HS-5 (cell line): ENCODE measurements at places on chromosomes 4 and X.

GRCh38 chr4:6180841-6181631 is 19.3 kb downstream of the JAKMIP1 start:
- DNase-seq, result no peak

- DNase-seq, result no peak
Measured at GRCh38 chrX:134933911-134934310, 56.9 kb upstream of the SMIM10 start.

DNA sequence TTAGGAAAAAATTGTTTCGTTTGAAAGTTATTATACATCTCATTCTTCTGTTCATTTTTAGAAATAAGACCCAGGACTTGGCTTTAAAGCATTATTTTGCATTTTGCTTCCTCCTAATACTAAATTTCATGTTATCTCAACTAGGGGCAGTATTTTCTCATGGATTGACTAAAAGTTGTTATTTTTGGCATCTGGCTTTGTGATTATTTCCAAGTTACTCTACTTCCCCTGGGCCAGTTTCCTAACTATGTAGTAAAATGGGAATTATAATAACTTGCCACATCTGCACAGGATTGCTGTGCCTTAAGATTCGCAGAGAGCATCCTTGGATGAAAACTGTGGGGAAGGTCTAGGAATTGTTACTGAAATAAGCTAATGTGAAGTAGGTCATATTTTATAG is 3.0 kb downstream of the RBPJ start:
- no peak for DNase-seq

DNA sequence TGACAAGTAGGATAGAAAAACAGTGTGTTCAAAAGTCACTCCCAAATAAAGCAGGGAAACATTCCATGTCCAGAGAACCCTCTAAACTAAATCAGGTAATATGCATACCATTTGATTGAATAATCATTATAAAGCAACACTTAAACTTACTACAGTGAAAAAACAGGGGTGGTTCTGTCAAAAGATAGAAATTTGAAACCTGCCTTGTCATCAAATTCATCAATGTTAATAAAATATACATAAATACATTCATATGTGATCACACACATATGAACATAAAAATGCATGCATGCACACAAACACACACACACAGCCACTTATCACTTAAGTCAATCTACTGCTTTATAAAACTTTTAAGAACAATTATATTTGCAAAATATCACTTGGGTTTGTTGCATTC is 485.8 kb upstream of the TECRL start:
- no peak for DNase-seq

GRCh38 chr4:108762559-108763225 is at the start of gene ETNPPL:
ETNPPL (minus strand) TSS chr4:108763053; CDS start chr4:108762898, 155 bp downstream.
- no peak for DNase-seq

DNA sequence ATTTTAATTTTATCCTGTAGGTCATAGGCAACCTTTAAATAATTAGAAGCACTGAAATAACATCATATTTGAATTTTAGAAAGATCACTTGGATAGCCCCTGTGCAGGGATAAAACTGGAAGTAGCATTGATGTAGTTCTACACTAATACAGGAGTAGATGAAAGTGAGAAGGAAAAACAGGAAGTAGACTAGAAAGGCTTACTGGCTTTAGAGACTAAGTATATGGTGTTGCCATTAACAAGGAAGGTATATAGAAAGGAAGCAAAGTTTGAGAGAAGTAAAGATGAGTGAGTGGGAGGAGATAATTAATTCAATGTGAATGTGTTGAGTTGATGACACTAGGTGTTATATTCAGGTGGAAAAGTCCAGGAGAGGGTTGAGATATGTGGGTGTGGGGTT is 73.1 kb upstream of the EPGN start:
- DNase-seq, result no peak

GRCh38 chrX:95435198-95435597 is 1249.4 kb upstream of the DIAPH2 start:
- no peak for DNase-seq

DNA sequence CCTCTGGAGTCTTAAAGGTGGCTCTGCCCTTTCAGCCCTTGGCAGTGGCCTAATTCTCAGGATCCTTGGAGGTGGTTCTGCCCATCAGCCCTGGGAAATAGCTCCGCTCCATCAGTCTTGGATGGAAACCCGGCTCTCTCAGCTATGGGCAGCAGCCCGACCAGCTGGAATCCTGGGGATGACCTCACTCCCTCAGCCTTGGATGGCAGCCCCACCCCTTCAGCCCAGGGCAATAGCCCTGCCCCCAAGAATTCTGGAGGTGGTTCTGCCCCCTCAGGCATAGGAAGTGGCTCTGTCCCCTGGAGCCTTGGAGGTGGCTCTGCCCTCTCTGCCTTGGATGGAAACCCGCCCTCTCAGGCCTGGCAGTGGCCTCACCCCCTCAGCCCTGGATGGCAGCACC is 127.7 kb downstream of the RBMX2 start:
- no peak for DNase-seq

DNA sequence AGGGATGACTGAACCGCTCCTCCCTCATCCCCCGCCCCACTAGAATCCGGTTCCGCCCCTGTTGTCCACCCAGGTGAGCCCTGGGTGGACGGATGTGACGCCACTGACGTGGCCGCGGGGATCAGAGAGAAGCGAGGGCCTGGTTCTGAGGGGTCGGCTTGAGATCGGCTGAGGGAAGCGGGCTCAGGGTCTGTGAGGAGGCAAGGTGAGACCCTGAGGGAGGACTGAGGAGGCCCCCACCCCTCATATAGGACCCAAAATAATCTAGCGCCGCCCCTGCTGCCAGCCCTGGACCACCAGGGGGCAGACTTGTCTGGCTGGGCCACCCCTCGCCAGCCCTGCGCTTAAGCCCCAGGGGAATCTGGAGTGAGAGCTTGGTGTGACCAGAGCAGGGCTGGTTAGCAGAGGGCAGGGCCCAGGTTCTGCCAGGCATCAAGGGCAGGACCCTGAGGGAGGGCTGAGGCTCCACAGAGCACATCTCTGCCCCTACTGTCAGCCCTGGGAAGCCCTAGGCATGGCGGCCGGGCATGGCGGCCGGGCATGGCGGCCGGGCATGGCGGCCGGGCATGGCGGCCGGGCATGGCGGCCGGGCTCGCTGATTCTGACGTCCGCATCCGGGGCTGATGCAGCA is at the start of gene MAGEA8:
Gene MAGEA8, plus strand, starts transcription at position 103 of the 631 bp plus-strand sequence. CDS start 3,090 bp downstream, outside the sequence.
- no peak for DNase-seq

- DNase-seq, result no peak
Measured at GRCh38 chrX:67700602-67701001, 156.8 kb downstream of the AR start.
